ENCODE measurements at places on chromosomes 6 and 20. TPM values are rescaled to one million over a fixed set of nuclear protein-coding genes. Genes with fewer than 3 reads are reported as not detected.

Gene PTGIS
- total RNA-seq, result 51.7 TPM

Gene NR2E1
- not detected for total RNA-seq

Gene FLRT3
- total RNA-seq, result not detected

Gene KLC4
- 9.5 TPM for total RNA-seq

- H3K27ac ChIP-seq, result no peak overlapping the region
- no peak overlapping the region for H3K4me3 ChIP-seq
- H3K27me3 ChIP-seq, result no peaks in the 10 kb centered on the region
- DNase-seq, result no peak
- H3K36me3 ChIP-seq, result peaks cover 34% of the 10 kb centered on the region
Measured at GRCh38 chr6:85516168-85516567, 66.3 kb downstream of the NT5E start.

GRCh38 chr6:151757506-151757955, 50.0 kb upstream of the ESR1 start:
- H3K4me3 ChIP-seq, result peak overlapping the region; percentile 67
- peak overlapping the region; percentile 94 for H3K27ac ChIP-seq
- no peaks in the 10 kb centered on the region for H3K27me3 ChIP-seq
- peaks cover 36% of the 10 kb centered on the region for H3K4me1 ChIP-seq
- peak; percentile 84 for DNase-seq

DNA sequence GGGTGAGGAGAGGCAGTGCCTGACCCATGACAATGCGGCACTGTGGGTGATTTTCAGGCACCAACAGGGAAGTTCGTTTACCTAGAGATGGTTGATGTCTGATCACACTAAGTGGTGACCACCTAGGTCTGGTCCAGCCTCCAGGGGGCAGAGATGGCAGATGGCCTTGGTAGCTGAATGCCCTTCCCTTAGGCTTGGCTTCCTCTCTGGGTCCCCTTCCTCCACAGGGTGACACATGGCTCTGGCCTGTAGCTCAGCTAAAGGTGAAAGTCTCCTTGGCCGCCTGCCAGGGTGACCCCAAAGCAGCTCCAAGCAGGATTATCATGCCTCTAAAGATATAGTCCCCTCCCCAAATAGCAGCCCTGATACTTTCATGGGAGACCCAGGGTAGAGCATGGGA, 6.4 kb downstream of the GDAP1L1 start:
- H3K4me3 ChIP-seq, result no peak overlapping the region
- no peaks in the 10 kb centered on the region for H3K36me3 ChIP-seq
- peaks cover 2% of the 10 kb centered on the region for H3K27me3 ChIP-seq
- H3K27ac ChIP-seq, result no peak overlapping the region
- H3K4me1 ChIP-seq, result no peaks in the 10 kb centered on the region

DNA sequence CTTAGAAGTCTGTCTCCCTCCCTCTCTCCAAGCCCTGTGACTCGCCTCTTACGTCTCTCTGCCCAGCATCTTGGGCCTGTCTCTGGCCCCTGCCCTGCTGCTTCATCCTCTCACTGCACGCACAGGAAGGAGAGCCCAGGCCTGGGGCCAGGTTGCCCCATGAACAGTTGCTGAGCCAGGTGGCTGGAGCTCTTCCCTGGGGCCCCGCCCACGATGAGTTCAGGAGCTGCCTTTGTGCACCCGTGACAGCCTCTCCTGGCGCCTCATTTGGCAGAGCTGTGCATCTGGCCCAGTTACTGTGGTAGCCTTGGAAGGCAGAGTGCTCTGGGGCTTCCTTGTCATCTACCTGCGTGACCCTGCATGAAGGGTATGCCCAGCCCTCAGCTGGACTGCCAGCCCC, 44.5 kb downstream of the SLC52A3 start:
- no peak overlapping the region for H3K27ac ChIP-seq
- H3K36me3 ChIP-seq, result no peaks in the 10 kb centered on the region
- peaks cover 21% of the 10 kb centered on the region for H3K27me3 ChIP-seq
- H3K4me3 ChIP-seq, result no peak overlapping the region
- no peak for DNase-seq
- H3K4me1 ChIP-seq, result peaks cover 2% of the 10 kb centered on the region

GRCh38 chr6:148507774-148508173, 165.1 kb downstream of the SASH1 start:
- H3K4me1 ChIP-seq, result no peaks in the 10 kb centered on the region
- H3K27me3 ChIP-seq, result peaks cover 11% of the 10 kb centered on the region
- H3K27ac ChIP-seq, result no peak overlapping the region
- no peaks in the 10 kb centered on the region for H3K36me3 ChIP-seq
- H3K4me3 ChIP-seq, result no peak overlapping the region

DNA sequence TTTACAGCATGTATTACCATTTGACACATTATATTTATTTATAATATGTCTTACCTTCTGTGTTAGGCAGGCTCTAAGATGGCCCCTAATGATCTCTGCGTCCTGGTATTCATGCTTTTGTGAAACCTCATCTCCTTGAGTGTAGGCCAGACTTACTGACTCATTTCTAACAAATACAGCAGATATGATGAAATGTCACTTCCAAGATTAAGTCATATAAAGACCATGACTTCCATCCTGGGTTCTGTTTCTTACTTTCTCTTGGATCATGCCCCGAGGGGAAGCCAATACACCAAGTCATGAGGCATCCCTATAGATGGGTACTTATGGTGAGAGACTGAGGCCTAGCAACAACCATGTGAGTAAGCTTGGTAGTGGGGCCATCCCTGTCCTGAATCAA, 30.2 kb downstream of the ZHX3 start:
- peaks cover 4% of the 10 kb centered on the region for H3K36me3 ChIP-seq
- no peak overlapping the region for H3K27ac ChIP-seq
- no peak for DNase-seq
- H3K4me1 ChIP-seq, result no peaks in the 10 kb centered on the region
- H3K27me3 ChIP-seq, result peaks cover 4% of the 10 kb centered on the region

GRCh38 chr6:131331873-131332781, 196.9 kb downstream of the AKAP7 start:
- H3K4me3 ChIP-seq, result no peak overlapping the region
- H3K27ac ChIP-seq, result no peak overlapping the region
- no peaks in the 10 kb centered on the region for H3K36me3 ChIP-seq
- peak; percentile 18 for DNase-seq

GRCh38 chr6:135354407-135354806, 143.1 kb downstream of the AHI1 start:
- H3K4me1 ChIP-seq, result peaks cover 4% of the 10 kb centered on the region
- no peaks in the 10 kb centered on the region for H3K27me3 ChIP-seq
- no peak for DNase-seq
- no peak overlapping the region for H3K4me3 ChIP-seq
- no peak overlapping the region for H3K27ac ChIP-seq

GRCh38 chr6:9901376-9901775, 513.5 kb downstream of the TFAP2A start:
- no peaks in the 10 kb centered on the region for H3K27me3 ChIP-seq
- no peak overlapping the region for H3K27ac ChIP-seq
- no peak overlapping the region for H3K4me3 ChIP-seq
- H3K4me1 ChIP-seq, result no peaks in the 10 kb centered on the region
- no peak for DNase-seq

DNA sequence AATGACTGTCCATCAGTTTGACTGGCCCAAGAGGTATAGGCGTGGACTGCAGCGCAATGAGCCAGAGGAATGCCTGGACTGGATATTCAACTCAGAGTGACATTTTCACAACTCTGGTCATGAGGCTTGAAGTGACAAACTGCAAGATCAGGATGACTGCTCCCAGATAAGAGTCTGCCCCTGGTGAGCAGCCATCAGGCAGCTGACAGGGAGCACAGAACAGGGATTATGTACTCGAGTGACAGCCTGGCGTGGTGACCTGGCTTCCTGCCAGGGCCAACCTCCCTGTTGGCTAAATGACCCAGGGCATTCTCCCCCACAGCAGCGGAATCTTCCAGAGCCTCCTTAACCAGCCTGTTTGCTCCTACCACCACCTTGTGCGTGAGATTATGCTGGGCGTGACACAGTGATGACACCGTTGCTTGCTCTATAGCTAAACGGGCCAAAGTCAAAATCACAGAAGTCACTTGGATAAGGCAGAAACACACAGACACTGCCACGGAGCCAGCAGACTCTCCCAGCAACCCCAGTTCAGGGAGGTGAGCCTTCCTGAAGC, 209.1 kb upstream of the JARID2 start:
- H3K36me3 ChIP-seq, result no peaks in the 10 kb centered on the region
- H3K4me3 ChIP-seq, result no peak overlapping the region
- H3K4me1 ChIP-seq, result peaks cover 12% of the 10 kb centered on the region
- H3K27me3 ChIP-seq, result no peaks in the 10 kb centered on the region
- no peak overlapping the region for H3K27ac ChIP-seq

GRCh38 chr6:129130106-129130505, 247.2 kb downstream of the LAMA2 start:
- H3K27me3 ChIP-seq, result no peaks in the 10 kb centered on the region
- no peak for DNase-seq
- no peak overlapping the region for H3K27ac ChIP-seq
- H3K4me1 ChIP-seq, result no peaks in the 10 kb centered on the region
- no peak overlapping the region for H3K4me3 ChIP-seq
- no peaks in the 10 kb centered on the region for H3K36me3 ChIP-seq

GRCh38 chr6:97049253-97050011, 124.9 kb downstream of the KLHL32 start:
- peak; percentile 55 for DNase-seq
- H3K27ac ChIP-seq, result peak overlapping the region; percentile 63
- no peaks in the 10 kb centered on the region for H3K27me3 ChIP-seq

DNA sequence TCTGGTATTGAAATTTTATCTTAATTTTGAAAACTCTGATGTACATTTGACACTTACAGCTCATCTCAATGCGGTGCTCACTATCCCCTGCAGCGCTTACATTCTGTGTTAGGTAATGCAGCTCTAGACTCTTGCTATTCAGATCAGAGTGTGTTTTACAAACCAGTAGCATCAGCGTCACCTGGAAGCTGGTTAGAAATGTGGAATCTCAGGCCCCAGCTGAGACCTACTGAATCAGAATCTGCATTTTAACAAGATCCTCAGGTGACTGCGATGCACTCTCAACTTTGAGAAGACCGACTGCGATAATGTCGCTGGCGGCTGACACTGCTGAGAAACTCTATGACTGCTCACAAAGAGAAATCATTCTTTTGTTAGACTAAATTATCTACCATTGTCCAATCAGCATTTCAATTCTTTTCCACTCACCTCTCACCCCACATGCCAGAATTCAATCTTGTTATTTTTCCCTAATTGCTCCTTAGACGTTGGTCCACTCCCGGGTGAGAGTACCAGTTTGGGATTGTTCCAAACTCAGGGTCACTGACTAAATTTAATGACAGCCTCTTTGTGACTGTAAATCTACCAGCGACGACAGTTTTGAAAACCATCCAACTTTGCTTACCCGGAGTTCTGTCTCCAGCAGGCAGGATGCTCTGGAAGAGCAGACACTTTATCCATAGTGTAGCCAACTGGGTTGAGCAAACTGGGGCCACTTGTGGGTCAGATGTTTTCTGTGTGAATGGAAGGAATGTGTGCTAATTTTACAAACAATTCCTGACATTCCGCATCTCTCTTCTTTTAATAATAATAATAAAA, 140.1 kb upstream of the BTBD3 start:
- no peaks in the 10 kb centered on the region for H3K36me3 ChIP-seq
- no peak for DNase-seq
- no peaks in the 10 kb centered on the region for H3K4me1 ChIP-seq

DNA sequence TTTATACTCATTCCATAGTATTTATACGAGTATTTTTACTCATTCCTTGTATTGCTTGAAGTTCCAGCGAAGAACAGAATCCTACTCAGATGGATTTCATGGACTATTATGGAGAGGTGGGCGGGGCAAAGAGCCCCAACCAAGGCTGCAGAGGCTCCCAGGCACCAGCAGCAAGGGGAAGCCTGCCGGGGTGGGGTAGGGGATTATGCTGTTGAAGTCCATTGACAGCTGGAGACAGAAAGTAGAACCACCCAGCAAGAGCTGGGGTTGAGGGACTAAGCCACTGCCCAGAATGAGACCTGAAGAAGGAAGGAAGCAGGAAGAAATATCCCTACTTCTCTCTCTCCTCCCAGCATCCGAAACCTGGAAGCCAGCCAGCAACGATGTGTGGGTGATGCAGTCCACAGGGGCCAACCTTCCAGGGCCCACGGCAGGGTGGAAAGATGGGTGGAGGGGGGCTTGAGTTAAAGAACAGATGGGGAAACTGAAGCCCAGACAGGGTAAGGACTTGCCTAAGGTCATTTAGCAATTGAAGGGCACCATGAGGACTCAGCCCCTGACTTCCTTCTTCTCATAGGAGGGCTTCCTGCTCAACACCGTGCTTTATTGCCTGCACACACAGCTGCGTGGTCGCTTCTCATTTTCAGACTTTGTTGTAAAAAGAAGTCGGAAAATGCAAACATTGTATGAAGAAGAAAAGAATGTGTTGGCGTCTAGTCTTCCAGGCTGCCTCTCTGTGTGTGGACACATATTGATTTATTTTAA, 18.3 kb upstream of the GTSF1L start:
- no peak for DNase-seq
- peaks cover 9% of the 10 kb centered on the region for H3K27me3 ChIP-seq
- peaks cover 20% of the 10 kb centered on the region for H3K4me1 ChIP-seq
- H3K36me3 ChIP-seq, result no peaks in the 10 kb centered on the region
- no peak overlapping the region for H3K4me3 ChIP-seq

DNA sequence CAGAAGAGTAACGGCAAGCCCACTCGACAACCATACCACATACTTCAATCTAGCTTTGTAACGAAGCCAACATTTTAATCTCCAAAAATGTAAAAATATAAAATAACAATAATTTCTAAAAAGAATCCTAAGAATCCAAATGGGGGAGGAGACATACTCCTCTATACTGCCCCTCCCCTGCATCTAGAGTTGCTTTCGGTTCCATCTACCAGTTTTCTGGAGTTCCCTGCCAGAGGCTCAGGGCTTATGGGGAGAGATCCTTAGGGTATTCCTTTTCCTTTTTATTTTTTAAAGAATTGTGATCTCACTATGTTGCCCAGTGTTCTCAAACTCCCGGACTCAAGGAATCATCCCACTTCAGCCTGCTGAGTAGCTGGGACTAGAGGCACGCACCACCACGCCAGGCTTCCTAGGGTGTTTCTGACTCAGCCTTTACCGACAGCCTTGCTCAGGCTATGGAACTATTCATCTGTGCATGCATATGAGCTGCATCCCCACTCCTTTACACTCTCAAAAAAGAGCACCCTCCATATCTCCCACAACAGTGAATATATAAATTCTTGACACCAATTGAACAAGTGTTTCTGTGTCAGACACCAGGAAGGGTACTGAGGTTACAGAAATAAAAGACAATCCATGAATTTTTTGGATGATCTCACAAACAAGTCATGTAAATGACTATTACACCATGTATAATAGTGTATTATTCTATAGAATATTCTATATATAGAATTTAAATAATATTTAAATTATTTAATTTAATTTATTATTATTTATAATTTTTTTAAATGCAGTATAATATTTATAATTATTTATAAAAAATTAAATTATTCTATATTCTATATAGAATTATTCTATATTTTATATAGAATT, 40.7 kb upstream of the UBR2 start:
- no peak overlapping the region for H3K27ac ChIP-seq
- H3K36me3 ChIP-seq, result peaks cover 5% of the 10 kb centered on the region
- no peak for DNase-seq
- peaks cover 2% of the 10 kb centered on the region for H3K27me3 ChIP-seq
- peaks cover 10% of the 10 kb centered on the region for H3K4me1 ChIP-seq

Measured in activated CD4-positive, alpha-beta T cell treated with anti-CD3 and anti-CD28 coated beads, Interleukin-2, amount 10 ng/mL, durations not matched to agents 24 days and 14 days (primary cell).